ENCODE measurements at places on chromosomes 6 and 20.

- DNase-seq, result peak; percentile 11
Observed at GRCh38 chr6:105402090-105402938, 568 bp downstream of the PREP start.

DNA sequence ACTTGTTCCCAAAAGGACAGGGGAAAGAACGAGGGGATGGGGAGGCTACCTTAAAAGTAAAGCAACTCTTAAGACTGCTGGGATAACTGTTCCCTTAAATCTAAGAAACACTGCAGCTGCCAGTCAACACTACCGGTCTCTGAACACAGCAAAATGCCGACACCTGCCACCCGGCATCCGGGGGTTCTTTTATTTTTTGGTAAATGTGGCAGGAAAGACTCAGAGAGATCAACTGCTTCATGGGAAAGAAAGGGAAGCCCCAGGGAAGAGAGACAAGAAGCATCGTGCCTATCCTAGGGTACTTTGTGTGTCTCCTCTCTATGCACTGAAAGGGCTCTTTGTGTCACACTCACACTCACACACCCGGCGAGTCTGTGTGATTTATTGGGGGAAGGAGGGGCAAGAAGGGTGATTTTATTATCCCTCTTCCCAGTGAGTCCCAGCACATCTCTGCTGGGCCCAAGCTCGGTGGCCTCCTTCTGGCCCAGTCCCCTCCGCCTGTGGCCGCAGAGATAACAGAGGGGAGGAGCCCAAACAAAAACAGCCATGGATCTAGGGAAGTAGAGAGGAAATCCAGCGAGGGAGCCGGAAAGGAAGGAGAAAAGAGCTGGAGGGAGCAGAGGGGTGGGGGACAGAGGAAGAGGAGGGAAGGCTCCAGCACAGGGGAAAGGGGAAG is 1.4 kb downstream of the FYN start:
- no peak for DNase-seq

DNA sequence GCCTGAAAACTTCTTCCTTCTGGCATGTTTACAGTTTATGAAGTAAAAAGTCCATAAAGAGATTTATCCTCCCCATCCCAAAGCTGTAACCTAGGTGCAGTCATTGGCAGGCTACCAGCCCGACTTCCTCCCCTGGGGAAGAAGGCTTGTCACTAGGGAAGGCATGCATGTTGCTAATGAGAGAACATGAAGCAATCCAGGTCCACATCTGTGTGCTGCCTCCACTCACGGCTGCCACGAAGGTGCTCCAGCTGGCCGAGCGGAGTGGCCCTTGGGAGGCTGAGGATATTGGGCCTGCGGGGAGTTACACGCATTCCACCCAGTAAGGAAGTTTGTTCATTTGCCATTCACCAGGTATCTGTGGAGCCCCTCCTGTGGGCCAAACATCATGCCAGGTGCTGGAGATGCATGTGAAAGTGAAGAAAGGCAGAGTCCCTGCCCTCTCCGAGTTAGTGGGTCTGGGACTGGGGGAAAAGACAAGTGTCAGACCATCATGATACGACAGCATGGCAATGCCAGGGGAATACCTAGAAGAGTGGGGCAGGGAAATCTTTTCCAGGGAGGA is 257.0 kb downstream of the NRN1 start:
- no peak for DNase-seq

GRCh38 chr20:40104959-40105358 is 584.1 kb downstream of the MAFB start:
- DNase-seq, result no peak

- no peak for DNase-seq
Observed at GRCh38 chr6:83849610-83850009, 3.5 kb upstream of the RIPPLY2 start.

GRCh38 chr6:159434410-159434809 is 258.6 kb downstream of the SOD2 start:
- DNase-seq, result no peak

GRCh38 chr6:16163535-16164300 is 34.8 kb downstream of the MYLIP start:
- DNase-seq, result no peak

DNA sequence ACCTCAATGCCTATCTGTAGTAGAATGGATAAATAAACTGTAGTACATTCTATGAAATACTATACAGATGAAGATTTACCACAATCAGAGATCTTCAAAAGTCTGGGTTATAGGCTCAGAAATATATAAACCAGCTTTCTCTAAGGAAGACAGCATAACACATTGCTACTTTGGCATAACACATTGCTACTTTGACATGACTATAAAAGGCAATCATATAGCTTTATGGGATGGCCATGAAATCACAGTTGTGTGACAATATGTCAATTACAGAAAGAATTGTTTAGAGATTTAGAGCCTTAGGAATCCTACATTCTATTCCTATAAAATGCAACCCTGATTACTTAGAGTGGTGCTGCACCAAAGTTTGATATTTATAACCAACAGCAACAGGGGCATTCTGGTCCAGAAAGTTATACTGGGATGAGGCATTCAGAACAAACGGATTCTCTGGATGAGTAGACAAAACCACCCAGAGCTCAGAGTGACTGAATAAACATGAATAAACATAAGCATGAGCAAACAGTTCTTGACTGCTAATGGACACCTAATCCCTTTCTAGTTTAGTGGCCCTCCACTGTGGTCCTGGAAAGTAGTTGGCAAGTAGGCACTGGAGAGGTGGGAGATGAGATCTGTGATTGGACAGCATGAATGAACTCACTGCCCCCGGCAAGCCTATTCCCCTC is 12.0 kb downstream of the TTI1 start:
- no peak for DNase-seq

GRCh38 chr20:39850821-39851330 is 838.2 kb downstream of the MAFB start:
- no peak for DNase-seq

DNA sequence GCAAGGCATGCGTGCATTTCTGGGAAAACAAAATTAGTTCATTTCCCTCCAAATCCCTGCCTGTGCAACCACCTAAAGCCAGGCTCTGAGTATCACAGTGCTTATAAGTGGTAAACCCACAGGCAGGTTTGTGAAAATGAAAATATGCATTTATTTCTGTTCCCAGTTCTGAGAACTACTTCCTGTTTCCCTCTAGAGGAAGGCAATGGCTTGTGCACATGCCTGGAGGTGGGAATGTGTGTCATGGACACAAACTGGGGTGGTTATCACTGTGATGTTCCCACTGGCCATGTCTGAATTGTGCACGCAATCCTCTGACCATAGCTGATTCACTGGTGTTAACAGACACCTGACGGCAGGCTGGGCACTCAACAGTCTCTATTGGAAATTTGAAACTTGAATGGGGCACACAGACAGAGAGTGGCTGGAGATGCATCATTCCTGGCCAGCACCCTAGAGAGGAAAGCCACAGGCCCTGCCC is 26.3 kb downstream of the FAM110A start:
- no peak for DNase-seq
